ENCODE measurements at places on chromosomes 3 and 15.

GRCh38 chr3:97720417-97720816, 44.1 kb upstream of the ARL6 start:
- DNase-seq = no peak

- no peak for DNase-seq
Observed at GRCh38 chr15:95300958-95301357, 1029.5 kb upstream of the NR2F2 start.

DNA sequence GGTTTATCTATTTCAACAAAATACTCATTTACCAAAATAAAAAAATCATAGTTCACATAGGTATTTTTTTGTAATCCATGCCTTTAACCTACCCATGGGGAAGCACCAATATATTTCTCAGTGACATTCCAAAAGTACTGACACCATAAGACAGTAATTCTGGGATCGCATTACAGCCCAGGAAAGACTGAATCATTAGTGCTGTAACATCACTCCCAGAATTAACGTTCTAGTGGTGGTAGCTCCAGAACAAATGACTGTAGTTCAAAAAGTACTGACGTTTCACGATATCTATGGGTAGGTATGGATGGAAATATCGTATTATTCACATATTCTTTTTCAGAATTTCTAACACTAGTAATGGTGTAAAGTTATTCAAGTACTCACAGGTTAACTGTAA, 54.3 kb upstream of the NEK10 start:
- no peak for DNase-seq

- no peak for DNase-seq
Observed at GRCh38 chr3:74603292-74603691, 11.2 kb downstream of the CNTN3 start.

- DNase-seq = no peak
Observed at GRCh38 chr15:90742087-90742486, 24.9 kb downstream of the BLM start.

DNA sequence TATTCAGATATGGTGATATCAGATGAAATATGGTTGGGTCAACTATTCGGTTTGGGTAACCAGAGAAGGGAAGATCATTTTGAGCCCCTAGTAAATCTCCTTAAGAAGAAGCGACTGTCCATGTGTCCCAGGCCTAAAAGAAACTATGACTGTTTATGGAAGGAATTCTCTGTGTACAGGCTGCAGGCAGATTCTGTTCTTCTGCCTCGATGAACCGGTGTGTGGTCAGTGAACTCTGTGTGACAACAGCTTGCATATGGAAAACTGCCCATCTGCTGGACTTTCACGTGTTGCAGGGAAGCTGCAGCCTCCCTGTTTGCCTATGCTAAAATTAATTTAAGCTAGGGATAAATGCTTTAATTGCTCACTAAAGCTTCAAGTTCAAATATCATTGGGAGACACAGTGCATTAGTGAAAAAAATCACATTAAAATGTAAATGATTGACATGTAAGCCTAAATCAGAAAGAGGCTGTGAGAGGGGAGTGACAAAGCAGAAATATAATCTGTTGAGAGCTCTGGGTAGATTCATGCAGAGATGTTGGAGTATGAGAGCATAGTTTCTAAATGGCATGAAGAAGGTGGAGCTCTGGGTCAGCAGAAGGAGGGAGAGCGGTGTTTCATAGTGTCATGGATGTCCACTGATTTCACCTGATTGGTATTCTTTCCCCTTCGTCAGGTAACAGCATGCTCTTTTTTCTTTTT, 65.4 kb upstream of the PFN2 start:
- no peak for DNase-seq

Data from T-helper 2 cell (primary cell).